ENCODE measurements at places on chromosomes 2 and 18.

- DNase-seq: no peak
Observed at GRCh38 chr2:65647249-65647842, 214.9 kb upstream of the SPRED2 start.

DNA sequence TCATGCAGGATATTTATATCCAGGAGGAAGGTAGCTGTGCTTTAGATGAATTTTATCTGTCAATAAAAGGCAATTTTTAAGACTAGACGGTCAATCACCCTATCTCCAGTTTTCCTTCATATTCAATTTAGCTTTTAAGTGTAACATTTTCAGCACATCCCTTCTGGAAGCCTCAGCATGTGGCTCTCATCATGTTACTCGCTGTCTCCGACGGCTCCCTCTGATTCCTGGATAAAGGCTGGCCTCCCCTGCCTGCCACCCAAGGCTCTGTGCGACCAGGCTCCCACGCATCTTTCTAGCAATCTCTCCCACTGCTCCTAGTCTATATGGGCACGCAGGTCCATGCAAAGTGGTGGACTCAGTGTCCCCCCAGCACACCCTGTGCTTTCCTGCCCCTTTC, 84.5 kb downstream of the MEP1B start:
- DNase-seq: no peak

- DNase-seq: no peak
Observed at GRCh38 chr2:43563679-43564078, 32.2 kb downstream of the THADA start.

GRCh38 chr2:11989354-11989703, 242.9 kb downstream of the LPIN1 start:
- no peak for DNase-seq

All from mesothelial cell of epicardium (in vitro differentiated cells).